ENCODE measurements at places on chromosomes 2 and 18.

DNA sequence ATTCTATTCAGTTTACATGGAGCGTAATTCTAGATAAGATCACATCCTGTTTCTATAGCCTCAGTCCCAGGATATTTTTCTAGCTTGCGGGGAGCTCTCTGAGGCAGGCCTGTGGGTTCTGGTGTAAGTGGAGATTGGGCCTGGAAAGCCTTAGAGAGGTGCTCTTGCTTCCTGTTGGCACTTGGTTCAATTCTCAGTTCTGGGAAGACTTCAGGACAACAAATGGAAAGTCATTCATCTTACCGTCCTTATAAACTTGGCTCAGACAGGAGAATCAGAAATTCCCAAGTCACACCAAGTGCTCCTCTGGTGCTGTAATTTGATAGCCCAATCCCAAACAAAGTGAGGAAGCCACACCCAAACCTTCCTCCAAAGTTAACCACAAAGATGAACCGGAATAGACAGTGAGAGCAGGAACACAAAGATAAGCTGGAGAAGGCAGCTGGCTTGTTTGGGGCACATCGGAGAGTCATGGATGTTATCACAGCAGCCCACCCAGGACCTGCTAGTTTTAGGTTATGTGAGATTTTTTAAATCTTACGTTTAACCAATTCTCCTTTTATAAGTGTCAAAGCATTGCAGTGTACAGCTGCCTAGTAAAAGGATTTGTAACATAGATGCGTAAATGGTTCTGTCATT is 144.3 kb upstream of the MAP3K20 start:
- DNase-seq, result peak; percentile 38

GRCh38 chr2:7203056-7203467 is 285.9 kb downstream of the RNF144A start:
- DNase-seq, result peak; percentile 57

DNA sequence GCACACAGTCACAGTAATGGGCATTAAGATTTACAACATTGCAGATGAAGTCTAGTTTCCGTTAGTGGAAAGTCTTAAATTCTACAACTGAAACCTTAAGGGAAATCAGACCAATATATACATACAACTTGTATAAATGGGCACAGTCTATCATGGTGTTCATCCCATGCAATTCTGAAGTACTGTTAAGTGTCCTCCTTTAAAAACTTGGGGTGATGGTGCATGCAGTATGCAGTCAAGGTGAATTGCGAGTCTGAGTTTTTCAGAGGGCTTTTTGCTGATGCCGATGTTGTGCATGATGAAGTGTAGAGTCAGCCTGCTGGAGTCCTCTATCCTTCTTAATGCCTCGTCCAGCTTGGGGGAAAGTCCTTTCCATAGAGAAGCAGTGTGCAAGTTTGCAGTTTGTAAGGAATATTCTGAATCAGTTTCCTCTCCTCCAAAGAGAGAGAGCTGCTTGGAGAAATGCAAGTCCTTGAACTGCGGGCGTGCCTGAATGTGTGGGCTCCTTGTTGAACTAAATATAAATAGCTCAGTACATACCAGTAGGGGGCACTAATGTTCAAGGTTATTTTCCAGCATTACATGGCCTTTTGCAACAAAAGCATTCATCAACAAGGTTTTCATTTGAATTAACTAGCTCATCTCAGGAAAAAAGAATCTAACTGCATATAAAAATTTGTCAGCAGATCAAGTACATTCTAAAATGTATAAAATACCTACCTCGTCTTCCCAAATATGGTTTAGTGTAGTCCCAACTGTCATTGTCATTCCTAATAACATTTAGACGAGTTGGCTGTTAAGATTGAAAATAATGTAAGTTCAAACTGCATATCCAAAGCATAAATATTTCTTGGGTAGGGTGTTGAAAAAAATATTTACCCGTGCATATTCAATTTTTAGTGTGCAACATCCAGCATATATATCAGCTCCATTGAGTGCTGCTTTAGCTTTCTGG is 21.3 kb downstream of the HNRNPLL start:
- DNase-seq, result peak; percentile 63

DNA sequence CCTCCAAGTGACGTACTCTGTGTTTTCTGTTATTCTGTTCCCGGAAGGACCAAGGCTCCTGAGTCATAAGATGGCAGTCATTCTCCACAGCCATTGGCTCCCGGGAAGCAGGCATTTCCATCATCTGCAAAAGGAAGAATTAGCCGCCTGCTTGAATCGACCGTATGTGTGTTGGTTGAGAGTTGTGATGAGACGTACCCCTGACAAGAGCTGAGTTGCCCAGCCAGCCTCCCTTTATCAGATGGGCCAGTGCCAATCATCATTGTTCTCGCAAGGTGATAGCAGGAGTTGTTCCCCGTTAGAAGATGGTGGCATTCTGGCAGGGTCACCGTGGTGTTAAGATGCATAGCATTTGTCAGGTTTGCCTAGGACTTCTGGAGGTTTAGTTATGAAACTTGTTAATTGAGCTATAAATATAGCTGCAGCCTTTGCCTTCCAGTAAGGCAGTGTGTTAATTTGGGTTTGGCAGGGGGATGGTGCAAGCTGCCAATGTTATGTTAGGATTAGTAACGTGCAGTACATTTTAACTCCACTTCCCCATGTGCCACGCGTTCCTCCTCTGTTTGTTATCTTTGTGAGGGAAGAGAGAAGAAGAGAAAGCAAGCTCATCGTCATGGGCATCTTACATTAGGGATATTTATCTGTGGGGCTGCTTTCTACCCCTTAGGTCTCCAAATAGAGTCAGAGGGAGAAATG is 652.7 kb upstream of the FANCL start:
- no peak for DNase-seq
